Small intestine (tissue), 16 donors: ENCODE measurements at places on chromosomes 16 and 17.

DNA sequence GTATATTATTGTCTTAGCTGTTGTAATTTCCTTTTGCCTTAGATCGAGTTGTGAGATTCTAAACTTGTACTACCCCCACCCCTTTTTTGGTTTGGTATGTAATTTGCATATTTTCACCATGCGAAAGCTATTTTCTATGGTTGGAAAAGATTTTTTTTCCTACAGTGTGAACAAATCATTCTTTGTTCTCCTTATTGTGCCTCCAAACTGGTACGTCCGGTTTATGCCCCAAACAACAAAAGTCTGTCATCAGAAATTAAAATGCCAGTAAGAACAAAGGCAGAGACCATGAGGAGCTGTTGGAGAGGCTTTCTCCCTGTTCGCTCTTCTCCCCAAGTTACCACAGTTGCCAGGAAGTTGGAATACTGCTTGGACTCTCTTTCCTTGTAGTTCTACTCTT, 66.1 kb downstream of the BCAS3 start:
- no peak overlapping the region for H3K27ac ChIP-seq
- H3K4me1 ChIP-seq: no peaks in the 10 kb centered on the region
- DNase-seq: peak; percentile 16
- no peaks in the 10 kb centered on the region for H3K36me3 ChIP-seq
- H3K27me3 ChIP-seq: no peaks in the 10 kb centered on the region

GRCh38 chr16:56202036-56202435, 10.7 kb downstream of the GNAO1 start:
- H3K36me3 ChIP-seq: no peaks in the 10 kb centered on the region
- H3K4me3 ChIP-seq: no peak overlapping the region
- peaks cover 3% of the 10 kb centered on the region for H3K27me3 ChIP-seq
- peak; percentile 53 for DNase-seq

- peaks cover 51% of the 10 kb centered on the region for H3K4me1 ChIP-seq
- H3K27ac ChIP-seq: peak overlapping the region; percentile 76
- no peaks in the 10 kb centered on the region for H3K36me3 ChIP-seq
- peak overlapping the region; percentile 54 for H3K4me3 ChIP-seq
Measured at GRCh38 chr17:9239246-9239792, 218.0 kb downstream of the NTN1 start.

- DNase-seq: no peak
- H3K4me3 ChIP-seq: no peak overlapping the region
- no peak overlapping the region for H3K27ac ChIP-seq
- H3K36me3 ChIP-seq: peaks cover 11% of the 10 kb centered on the region
Measured at GRCh38 chr16:8920645-8921346, 38.6 kb downstream of the LITAFD start.

- no peak overlapping the region for H3K4me3 ChIP-seq
- peak; percentile 51 for DNase-seq
- peaks cover 3% of the 10 kb centered on the region for H3K4me1 ChIP-seq
- H3K36me3 ChIP-seq: no peaks in the 10 kb centered on the region
- no peaks in the 10 kb centered on the region for H3K27me3 ChIP-seq
Measured at GRCh38 chr17:32323811-32324491, 18.0 kb downstream of the C17orf75 start.

DNA sequence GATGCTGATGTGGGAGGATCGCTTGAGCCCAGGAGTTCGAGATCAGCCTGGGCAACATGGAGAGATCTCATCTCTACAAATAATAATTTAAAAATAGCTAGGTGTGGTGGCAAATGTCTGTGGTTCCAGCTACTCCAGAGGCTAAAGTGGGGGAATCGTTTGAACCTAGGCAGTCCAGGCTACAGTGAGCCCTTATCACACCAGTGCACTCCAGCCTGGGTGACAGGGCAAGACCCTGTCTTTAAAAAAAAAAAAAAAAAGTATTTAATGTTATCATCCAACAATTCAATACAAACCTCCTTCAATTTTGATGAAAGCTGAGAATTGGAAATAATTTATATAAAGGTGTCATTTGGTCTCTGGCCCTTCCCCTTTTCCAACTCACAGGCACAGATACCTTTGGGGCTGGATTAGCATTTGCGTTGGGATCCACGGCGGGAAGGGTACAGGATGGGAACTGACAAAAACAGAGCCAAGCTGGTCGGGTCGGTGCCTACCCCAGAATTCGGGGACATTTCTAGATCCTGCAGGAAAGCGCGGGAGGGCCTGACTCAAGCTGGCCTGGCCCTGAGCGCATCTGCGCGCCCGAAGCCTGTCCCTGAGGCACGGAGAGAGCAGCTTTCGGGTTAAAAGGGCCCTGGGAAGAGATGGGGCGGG, 860 bp upstream of the DCAF7 start:
- no peaks in the 10 kb centered on the region for H3K27me3 ChIP-seq
- no peaks in the 10 kb centered on the region for H3K36me3 ChIP-seq
- peak overlapping the region; percentile 51 for H3K4me3 ChIP-seq
- no peak for DNase-seq
- H3K4me1 ChIP-seq: no peaks in the 10 kb centered on the region

DNA sequence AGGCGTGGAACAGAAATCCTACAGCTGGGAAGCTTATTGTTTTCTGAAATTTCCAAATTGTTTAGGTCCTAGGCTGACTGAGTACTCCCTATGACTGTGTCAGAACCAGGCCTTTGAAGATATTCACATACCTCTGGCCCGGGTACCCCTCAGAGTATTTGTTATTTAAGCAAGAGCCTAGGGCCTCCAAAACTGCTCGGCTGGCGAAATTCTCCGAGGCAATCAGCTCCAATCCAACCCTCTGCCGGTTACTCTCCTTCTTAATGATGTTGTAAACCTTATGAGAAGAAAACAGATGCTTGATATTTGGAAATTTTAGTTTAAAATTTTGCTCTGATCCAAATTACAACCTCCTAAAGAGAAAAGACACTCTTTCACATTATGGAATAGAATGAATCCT, 9.8 kb downstream of the SHMT1 start:
- H3K27ac ChIP-seq: no peak overlapping the region
- no peak for DNase-seq
- no peak overlapping the region for H3K4me3 ChIP-seq
- no peaks in the 10 kb centered on the region for H3K4me1 ChIP-seq
- peaks cover 3% of the 10 kb centered on the region for H3K36me3 ChIP-seq

- H3K4me1 ChIP-seq: no peaks in the 10 kb centered on the region
- no peaks in the 10 kb centered on the region for H3K36me3 ChIP-seq
- no peak overlapping the region for H3K4me3 ChIP-seq
- peak; percentile 29 for DNase-seq
- peak overlapping the region; percentile 58 for H3K27ac ChIP-seq
- H3K27me3 ChIP-seq: no peaks in the 10 kb centered on the region
Measured at GRCh38 chr16:56102183-56102686, 89.1 kb upstream of the GNAO1 start.

GRCh38 chr17:58621174-58621573, 70.7 kb downstream of the TEX14 start:
- no peak overlapping the region for H3K27ac ChIP-seq
- H3K4me1 ChIP-seq: no peaks in the 10 kb centered on the region
- no peaks in the 10 kb centered on the region for H3K36me3 ChIP-seq
- no peak for DNase-seq

- no peak overlapping the region for H3K27ac ChIP-seq
- no peaks in the 10 kb centered on the region for H3K4me1 ChIP-seq
- H3K4me3 ChIP-seq: no peak overlapping the region
- DNase-seq: peak; percentile 7
- no peaks in the 10 kb centered on the region for H3K27me3 ChIP-seq
Measured at GRCh38 chr16:7405166-7405565, 72.5 kb downstream of the RBFOX1 start.

DNA sequence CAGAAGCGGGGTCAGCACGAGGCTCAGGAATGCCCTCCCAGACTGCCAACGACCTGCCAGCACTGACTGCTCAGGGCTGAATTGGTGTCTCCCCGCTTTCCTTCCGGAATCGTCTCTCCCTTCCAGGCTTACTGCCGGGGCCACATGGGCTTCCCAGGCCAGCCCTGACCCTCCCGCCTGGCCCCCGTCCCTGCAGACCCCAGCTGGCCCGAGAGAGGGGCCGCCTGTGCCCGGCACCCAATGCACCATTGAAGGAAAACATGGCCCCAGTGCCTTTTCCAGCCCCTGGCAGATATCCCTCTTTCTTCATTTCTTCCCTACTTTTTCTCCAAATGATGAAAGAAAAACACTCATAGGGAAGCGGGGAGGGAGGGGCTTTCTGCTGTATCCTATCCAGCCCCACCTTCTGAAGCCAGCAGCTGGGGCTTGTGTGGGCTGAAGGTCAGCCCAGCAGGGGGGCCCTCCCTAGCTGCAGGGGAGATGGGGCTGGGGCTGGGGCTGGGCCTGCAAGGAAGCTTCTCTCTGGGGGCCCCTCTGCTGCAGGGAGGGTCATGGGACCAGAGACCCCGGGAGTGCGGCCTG, 25.9 kb downstream of the ZNF469 start:
- no peak for DNase-seq
- H3K4me3 ChIP-seq: no peak overlapping the region
- no peaks in the 10 kb centered on the region for H3K4me1 ChIP-seq
- no peak overlapping the region for H3K27ac ChIP-seq
- no peaks in the 10 kb centered on the region for H3K36me3 ChIP-seq
- peaks cover 12% of the 10 kb centered on the region for H3K27me3 ChIP-seq

- H3K36me3 ChIP-seq: peaks cover 9% of the 10 kb centered on the region
- no peak for DNase-seq
- peaks cover 5% of the 10 kb centered on the region for H3K4me1 ChIP-seq
- H3K27ac ChIP-seq: no peak overlapping the region
- H3K4me3 ChIP-seq: no peak overlapping the region
Measured at GRCh38 chr16:8859913-8860881, 8.6 kb downstream of the CARHSP1 start.

DNA sequence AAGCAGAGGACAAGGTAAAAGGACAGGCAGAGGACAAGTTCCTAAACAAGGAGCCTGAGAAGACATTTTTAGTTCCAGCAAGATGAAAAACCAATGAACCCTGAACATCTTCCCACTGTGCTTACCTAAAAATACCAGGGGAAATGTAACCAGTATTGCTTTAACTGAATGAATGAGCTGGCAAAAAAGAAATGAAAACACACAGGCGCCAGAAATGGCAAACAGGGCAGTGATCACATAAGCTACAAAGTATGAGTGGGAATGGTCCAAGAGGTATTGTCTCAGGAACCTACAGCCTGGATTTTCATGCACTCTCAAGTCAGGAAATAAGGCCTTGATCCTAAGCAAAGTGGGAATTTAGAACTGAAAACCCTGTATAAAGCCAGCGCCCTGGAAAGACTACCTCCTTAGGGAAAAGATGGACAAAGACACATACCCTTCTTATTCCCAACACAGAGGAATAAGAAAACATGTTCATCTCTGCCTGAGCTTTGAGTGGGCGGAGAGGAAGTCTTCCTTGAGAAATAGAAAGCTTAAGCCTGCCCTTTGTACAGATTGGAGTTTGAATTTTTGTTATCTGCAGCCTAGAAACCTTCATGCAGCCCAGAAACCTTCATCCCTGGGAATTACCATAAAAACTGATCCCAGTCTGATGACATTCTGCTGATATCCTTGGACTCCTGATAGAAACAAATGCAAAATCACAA, 2.1 kb downstream of the CMTM2 start:
- H3K27me3 ChIP-seq: peaks cover 20% of the 10 kb centered on the region
- no peaks in the 10 kb centered on the region for H3K36me3 ChIP-seq
- no peak overlapping the region for H3K27ac ChIP-seq
- no peaks in the 10 kb centered on the region for H3K4me1 ChIP-seq
- H3K4me3 ChIP-seq: no peak overlapping the region
- DNase-seq: peak; percentile 50

GRCh38 chr17:65389949-65390348, 171.5 kb downstream of the AXIN2 start:
- no peaks in the 10 kb centered on the region for H3K27me3 ChIP-seq
- H3K36me3 ChIP-seq: no peaks in the 10 kb centered on the region
- no peaks in the 10 kb centered on the region for H3K4me1 ChIP-seq
- DNase-seq: no peak

- H3K4me3 ChIP-seq: no peak overlapping the region
- DNase-seq: no peak
- H3K4me1 ChIP-seq: no peaks in the 10 kb centered on the region
- H3K36me3 ChIP-seq: peaks cover 11% of the 10 kb centered on the region
Measured at GRCh38 chr16:8623634-8624033, 2.1 kb downstream of the METTL22 start.

- H3K27ac ChIP-seq: no peak overlapping the region
- no peaks in the 10 kb centered on the region for H3K36me3 ChIP-seq
- no peaks in the 10 kb centered on the region for H3K27me3 ChIP-seq
Measured at GRCh38 chr17:29214215-29215146, 32.2 kb upstream of the CRYBA1 start.

- no peaks in the 10 kb centered on the region for H3K27me3 ChIP-seq
- H3K36me3 ChIP-seq: no peaks in the 10 kb centered on the region
- H3K4me3 ChIP-seq: no peak overlapping the region
- no peaks in the 10 kb centered on the region for H3K4me1 ChIP-seq
- no peak for DNase-seq
Measured at GRCh38 chr17:43800736-43801135, 20.5 kb downstream of the CFAP97D1 start.

DNA sequence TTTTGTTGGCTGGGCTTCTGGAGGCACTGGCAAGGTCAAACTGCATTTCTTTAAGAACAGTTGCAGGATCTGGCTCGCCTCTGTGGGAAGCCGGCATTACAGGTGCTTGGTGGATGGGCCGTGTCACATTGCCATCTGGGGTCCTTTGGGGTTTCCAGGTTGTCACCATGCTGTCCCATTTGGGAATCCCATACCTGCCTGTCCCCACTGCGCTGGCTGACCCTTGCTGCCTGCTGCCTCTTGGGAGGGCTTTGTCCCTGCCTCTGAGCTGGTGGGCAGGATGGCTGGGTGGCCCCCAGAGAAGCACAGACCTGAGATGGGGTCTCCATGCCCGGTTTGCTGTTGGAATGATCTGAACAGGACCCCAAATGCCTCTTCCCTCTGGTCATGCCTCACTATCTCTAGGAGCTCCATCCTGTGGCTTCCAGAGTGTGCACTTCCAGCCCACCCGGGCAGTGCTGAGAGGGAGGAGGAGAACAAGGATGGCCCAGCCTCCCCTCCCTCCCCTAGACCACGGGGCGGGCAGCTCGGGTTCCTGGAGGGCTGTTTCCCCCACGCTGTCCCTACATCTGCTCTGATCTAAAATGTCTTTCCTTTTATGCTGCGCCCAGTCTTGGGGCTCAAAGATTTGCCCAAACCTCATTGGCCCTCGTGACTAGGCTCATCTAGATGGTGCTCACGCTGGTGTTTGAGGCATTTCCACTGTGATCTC, 28.0 kb downstream of the OR1D5 start:
- H3K36me3 ChIP-seq: no peaks in the 10 kb centered on the region
- DNase-seq: no peak
- no peak overlapping the region for H3K4me3 ChIP-seq
- H3K27me3 ChIP-seq: no peaks in the 10 kb centered on the region
- H3K4me1 ChIP-seq: no peaks in the 10 kb centered on the region

- no peak overlapping the region for H3K4me3 ChIP-seq
- H3K36me3 ChIP-seq: no peaks in the 10 kb centered on the region
- H3K27ac ChIP-seq: no peak overlapping the region
- DNase-seq: no peak
Measured at GRCh38 chr17:14616528-14616927, 315.6 kb downstream of the HS3ST3B1 start.

DNA sequence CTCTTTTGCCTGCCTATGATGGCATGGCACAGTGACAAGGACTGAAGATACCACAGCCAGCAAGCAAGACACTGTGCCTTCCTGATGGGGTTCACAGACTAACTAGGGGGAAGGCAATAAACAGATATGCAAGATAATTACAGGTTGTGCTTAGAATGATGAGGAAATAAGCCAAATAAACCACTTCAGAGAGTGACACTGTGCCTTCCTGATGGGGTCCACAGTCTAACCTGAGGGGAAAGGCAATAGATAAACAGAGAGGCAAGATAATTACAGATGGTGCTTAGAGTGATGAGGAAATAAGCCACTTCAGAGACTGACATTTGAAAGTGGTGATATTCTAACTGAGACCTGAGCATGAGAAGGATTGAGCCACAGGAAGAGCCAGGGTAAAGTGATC, 84.2 kb downstream of the HS3ST2 start:
- no peak overlapping the region for H3K27ac ChIP-seq
- no peaks in the 10 kb centered on the region for H3K4me1 ChIP-seq
- no peaks in the 10 kb centered on the region for H3K36me3 ChIP-seq
- H3K27me3 ChIP-seq: peaks cover 7% of the 10 kb centered on the region
- DNase-seq: no peak
- no peak overlapping the region for H3K4me3 ChIP-seq
